ENCODE measurements at places on chromosomes 2 and 18.
A peak's percentile ranks its signal among the peaks of the same experiment; 100 is the strongest.

- no peak for DNase-seq
Measured at GRCh38 chr2:123530004-123530403, 495.1 kb upstream of the CNTNAP5 start.

- DNase-seq, result no peak
Measured at GRCh38 chr2:75042823-75043222, 84.4 kb downstream of the POLE4 start.

- no peak for DNase-seq
Measured at GRCh38 chr2:108918941-108919341, 70.1 kb downstream of the EDAR start.

DNA sequence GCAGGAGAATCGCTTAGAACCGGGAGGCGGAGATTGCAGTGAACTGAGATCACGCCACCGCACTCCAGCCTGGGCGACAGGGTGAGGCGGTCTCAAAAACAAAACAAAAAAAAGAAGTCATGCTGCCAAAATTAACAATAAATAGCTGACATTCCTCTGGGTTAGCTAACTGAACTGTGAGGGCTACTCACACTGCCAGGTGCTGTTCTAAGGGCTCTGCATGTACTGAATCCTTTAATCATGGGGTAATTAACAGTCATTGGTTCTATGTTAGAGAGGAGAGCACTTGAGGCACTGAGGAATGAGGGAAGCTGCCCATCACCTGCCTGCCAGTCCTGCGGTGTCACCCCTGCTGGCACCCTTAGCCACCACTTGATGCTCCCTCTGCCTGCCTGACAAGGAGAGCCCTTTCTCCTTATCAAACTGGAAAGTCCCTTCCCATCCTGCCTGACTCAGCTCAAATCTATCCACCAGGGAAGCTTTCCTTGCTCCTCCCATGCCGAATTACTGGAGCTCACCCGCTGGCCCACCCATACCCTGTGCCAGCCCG lies 73.0 kb upstream of the RIOK3 start:
- DNase-seq, result peak; percentile 88

DNA sequence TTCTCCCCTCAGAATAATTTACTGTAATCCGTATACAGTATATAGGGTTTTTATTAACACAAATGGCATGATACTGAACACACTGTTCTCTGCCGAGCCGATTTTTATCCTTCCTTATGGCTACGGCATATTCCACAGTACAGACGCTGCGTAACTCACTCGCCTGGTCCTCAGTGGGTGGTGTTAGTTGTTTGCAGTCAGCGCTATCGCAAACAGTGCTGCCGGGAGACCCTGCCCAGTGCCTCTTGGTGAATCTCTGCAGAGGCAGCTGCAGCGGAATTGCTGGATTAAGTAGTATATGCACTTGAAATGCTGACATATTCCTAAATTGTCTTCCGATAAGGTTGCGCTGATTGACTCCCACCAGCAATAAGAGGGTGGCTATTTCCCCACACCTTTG lies 73.9 kb downstream of the MARCO start:
- no peak for DNase-seq

DNA sequence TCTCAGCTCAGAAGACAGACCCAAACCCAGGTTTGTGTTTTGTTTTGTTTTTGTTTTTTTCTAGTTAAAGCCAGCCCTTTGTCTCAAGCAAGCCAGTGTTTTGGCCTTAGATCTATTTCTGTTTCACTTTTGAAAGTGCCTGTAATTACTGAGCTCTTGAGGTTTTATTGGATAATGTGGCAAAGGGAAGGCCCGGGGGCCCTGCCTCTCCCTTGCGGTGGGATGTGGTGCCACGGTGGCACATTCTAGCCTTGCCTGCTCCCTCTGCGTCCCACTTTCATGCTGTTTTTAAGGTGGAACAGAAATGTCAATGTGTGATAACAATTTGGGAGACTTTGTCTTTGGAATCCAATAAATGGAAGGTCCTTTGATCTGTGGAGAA lies 2.5 kb downstream of the HPCAL1 start:
- DNase-seq, result no peak

- no peak for DNase-seq
Measured at GRCh38 chr2:198776616-198777406, 680.9 kb downstream of the SATB2 start.

All from erythroblast (primary cell).